ENCODE measurements at places on chromosomes 1 and 21.

DNA sequence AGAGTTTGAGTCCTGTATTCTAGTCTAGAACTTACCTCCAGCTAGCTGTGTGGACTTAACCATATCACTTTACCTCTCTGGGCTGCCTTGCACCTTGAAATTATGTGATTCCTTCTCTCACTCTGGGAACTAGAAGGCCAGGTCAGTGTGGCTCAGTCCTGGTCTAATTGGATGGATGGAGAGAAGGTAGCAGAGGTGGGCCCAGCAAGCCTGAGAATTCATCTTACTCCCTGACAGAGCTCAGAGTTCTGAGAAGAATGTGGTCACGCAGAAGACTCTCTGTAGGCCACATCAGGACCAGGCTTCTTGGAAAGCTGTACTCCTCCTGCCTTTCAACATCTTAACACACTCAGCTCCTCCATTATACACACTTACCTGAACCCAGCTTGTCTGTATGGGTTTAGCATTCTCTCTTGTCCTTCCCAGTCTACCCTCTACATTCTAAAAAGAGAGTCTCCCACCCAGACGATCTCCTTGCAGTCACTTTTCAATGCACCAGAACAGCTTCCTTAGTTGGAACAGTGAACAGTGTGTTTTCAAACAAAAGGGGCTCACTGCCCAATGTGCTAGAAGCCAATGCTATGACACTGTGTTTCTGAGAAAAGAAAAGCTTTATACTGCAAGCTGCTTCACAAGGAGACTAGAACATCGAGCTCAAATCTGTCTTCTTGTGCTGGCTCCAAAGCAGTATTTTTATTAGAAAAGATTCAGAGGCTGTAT lies 60.5 kb downstream of the CAPN9 start:
- no peak for DNase-seq

DNA sequence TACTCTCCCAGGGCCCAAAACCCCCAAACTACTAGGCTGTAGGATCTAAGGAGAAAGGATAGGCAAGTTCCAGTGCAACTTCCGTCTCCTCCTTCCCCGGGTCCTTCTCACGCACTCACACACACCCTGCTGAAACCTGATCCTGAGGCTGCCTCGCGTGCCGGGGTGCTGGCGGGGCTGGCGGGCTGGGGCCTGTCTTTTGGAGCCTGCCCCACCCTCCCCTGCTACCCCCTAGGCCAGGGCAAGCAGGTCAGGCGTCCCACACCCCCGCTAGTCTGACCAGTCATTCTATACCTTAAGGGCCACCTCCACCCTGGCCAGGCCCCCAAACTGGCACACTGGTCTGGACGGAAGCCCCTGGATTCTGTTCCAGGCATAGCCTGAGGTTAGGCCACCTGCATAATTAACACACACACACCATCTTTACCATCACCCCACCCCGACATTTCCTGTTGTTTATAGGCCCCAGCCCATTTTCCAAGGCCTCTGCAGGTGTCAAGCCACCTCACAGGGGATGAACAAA lies 48.3 kb upstream of the ARTN start:
- no peak for DNase-seq

- DNase-seq, result no peak
Measured at GRCh38 chr21:33682992-33683627, 40.8 kb downstream of the ITSN1 start.

GRCh38 chr1:51242546-51242945 lies 6.5 kb downstream of the RNF11 start:
- DNase-seq, result no peak

GRCh38 chr1:236835491-236835890 lies 40.4 kb downstream of the MTR start:
- no peak for DNase-seq

DNA sequence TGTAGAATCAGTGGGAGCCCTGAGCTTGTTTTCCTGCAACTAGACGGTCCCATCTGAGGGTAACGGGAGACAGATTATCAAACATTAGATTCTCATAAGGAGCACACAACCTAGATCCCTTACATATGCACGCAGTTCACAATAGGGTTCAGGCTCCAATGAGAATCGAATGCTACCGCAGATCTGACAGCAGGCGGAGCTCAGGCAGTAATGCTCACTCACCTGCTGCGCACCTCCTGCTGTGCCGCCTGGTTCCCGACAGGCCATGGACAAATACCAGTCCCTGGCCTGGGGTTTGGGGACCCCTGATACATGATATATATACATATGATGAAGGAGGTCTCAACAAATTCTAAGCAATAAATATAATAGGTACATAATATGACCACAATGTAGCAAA lies 19.7 kb upstream of the SMIM12 start:
- DNase-seq, result no peak

DNA sequence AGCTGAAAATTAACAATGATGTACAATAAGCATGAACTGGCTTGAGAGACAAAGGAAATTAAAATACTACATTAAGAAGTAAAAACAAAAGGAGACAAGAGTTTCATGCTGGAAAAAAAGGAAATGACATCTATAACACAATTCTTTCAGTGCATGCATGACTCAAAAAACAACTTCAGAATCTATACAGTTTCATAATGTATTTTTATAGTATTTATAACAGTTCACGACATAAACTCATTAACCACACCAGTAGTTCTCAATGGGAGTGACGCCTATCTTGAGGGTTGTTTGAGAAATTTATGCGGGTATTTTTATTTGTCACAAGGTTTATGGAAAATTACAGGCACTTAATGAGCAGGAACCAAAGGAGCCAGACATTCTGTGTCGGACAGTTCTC lies 168.5 kb downstream of the SMYD3 start:
- DNase-seq, result no peak

DNA sequence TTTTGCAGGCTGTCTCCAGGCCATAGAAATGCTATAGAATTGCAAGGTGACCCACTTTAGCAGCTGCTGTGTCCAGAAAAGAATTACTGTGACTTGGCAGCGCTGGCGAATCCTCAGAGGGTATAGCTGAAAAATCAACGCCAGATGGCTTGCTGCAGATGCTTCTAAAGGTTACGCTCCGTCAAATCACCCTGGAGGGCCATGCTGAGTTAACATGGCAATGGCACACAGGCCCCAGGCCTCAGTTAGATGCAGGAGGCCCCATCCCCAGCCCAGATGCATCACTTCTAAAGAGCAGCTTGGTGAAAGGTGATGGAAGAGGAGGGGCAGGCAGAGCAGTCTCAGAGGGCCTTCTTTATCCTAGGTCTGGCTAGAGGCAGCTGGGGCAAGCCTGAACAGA lies 18.0 kb downstream of the KIAA1614 start:
- DNase-seq, result no peak

GRCh38 chr1:156371553-156372264 lies 2.7 kb downstream of the RHBG start:
- DNase-seq, result peak; percentile 91

DNA sequence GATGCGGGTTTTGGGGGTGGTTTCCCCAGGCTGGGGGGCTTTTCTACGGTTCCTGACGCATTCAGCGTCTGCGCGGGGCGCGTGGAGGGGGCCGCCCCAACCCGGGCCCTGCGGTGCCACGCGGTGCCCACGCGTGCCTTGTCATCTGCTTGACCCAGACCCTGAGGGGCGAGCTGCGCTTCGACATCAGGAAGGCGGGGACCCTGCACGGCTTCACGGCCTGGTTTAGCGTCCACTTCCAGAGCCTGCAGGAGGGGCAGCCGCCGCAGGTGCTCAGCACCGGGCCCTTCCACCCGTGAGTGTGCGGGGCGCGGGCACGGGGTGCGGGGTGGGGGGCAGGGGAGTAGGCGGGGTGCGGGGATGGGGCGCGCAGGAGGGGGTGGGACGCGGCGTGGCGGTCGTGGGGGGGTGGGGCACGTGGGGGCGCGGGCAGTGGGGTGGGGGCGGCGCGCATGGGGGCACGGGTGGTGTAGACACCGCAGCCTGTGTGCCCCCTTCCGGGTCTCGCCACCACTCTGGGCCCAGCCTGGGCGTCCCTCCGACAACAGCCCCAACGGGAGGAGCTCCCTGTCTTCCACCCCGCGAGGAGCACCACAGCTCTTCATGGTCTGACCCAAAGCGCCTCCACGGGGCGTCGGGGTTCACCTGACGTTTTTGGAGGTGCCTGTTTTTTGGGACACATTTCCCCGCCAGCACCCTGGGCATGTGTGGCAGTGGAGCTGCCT lies 26.3 kb downstream of the PRMT2 start:
- DNase-seq, result no peak

DNA sequence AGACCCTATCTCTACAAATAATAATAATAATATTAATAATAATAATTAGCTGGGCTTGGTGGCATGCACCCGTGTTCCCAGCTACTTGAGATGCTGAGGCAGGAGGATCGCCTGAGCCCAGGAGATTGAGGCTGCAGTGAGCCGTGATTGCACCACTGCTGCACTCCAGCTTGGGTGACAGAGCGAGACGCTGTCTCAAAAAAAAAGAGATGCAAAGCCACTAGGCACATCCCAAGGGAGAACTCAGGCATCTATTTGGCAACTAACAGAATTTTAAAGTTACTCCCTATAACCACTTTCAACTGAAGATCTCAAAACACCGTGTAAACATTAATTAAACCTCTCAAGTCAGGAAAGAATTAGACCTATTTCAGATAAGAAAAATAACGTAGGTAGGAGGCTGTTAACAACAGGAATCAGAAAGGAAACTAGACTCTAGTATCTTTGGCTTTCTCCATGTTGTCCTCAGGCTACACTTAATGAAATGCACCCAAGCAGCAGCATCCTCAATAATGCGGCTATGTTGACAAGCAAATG lies 3.7 kb downstream of the RNF19B start:
- no peak for DNase-seq

GRCh38 chr1:29649189-29650040 lies 413.1 kb downstream of the PTPRU start:
- no peak for DNase-seq

DNA sequence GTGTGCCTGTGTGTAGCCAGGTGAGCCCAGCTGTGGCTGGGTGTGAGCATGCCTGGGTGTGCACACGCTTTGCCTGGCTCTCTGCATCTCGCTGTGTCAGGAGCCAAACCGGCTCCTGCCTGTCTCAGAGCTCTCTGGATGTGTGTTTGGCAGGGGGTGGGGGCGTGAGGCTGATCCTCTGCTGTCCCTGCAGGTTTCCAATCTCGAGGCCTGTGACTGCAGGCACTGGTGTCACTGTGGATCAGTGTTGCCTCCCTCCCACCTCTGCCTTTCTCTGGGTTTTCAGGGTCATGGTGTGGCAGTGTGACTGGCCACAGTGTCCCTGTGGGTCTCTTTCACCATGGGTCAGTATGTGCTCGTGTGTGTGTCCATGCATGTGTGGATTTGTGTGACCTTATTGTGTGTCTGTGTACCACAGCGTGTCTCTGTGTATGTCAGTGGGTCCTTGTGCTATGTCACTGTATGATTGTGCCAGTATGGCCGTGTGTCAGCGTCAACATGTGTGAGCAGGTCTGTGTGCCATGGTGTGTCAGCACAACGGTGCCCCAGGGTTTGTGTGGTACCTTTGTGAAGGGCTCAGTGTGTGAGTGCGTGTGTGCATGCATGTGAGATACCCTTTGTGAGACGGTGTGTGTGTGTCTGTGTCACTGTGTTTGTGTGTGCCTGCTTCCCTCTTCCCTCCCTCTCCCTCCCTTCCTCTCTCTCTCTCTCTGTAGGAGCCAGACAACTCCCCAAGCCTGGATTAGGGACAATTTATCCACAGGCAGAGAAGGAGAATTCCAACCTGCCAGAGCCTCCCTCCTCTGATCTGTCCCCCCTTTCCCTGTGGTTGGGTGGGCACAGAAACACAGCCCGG lies 43.4 kb downstream of the AHDC1 start:
- DNase-seq, result no peak

GRCh38 chr1:207876131-207876530 lies 34.8 kb downstream of the CD34 start:
- DNase-seq, result no peak

- DNase-seq, result no peak
Measured at GRCh38 chr1:228120857-228121489, 11.9 kb upstream of the MRPL55 start.

- no peak for DNase-seq
Measured at GRCh38 chr1:53913352-53914033, 19.5 kb downstream of the DIO1 start.

- no peak for DNase-seq
Measured at GRCh38 chr1:217897100-217897499, 266.0 kb downstream of the SPATA17 start.

All from lung (tissue), 17 donors.